ENCODE measurements at places on chromosomes 4 and X.

GRCh38 chr4:7186516-7187167, 5.7 kb upstream of the SORCS2 start:
- no peak for DNase-seq

DNA sequence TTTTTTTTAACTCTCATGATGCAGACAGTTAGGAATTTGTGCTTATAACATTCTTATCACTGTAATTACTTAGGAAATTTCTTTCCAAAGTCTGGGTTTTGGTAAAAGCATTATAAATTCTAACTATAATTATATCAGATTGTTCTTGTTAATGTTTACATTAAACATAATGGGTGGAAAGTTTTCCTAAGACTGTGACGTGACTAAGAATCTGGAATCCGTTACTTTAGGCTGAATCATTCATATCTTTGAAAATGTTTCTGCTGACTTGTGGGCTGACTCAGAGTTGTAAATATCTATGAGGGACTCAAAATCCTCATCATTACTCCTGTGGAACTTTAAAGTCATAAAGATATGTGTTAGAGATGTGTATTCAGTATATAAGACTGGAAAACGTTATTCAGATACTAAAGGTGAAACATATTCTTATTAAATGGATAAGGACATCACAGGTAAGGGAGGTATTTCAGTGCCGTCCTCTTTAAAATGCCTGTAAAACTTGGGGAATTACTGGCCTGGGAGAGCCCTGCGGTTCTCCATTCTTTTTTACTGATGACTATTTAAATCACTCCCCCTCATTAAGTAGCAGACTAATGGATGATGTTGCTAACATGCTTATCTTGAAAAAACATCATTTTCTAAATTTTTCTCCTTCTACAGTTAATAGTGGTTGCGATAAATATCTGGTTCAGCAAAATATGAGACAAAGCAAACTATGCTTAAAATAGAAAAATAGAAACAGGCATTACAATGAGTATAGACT, 159.0 kb downstream of the DCLK2 start:
- peak; percentile 80 for DNase-seq

DNA sequence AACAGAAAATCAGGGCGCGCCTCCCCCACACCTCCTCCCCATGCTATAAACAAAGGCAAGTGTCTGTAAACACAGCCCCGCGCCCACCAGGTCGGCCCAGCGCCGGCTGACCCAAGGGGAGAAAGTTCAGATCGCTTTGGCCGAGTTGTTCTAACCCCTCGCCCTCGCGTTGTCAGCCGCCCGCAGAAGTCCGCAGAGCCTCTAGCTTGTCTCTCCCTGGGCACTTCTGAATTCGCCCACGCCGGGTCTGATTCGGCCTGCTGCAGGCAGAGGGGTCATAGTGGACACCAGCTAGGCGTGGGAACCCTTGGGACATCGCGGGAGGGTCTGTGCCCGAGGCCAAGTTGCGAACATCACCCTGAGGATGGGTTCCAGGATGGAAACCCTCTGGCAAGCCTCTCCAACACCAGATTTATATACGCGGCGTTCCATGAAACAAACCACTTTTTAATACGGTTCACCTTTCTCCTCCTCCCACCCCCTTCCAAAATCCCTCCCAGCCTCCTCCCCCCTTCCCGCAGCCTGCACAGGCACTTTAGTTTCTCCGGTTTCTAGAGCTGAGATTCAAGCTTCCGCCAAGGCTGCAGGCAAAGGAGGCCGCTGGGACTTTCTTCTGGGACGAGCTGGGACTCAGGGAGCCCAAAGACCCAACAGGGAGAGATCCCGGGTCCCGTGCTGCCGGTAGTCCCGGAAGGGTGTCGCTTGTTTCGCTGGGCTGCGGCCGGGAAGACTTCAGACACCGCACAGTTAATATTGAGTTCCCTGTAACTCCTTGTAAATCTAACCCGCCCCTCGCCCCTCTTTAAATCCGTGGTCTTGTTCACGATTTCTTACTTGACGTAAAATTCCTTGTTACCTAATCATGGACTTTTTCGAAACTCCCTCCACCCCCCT, 4.7 kb downstream of the HAND2 start:
- no peak for DNase-seq

GRCh38 chrX:111876646-111877045, 665 bp downstream of the TRPC5OS start:
- no peak for DNase-seq

- DNase-seq, result no peak
These were observed 906.5 kb downstream of the FAT4 start for GRCh38 chr4:126221282-126221681.

DNA sequence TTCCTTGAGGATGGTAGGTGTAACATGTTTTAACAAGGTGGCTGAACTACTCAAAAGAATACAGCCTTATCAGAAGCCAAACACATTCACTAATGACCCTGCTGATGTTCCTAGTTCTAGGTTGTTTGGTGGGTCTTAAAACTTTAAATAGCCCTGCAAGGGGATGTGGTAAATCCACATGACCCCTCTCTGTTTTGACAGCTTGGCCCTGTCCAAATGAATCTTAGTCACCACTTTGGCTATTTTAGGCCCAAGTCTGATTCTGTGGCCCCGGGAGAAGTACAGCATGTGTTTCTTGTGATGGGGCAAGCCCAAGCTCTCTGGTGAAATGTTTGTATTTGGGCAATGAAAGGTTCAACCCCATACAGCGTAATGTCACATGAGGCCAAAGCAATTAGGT, 54.5 kb upstream of the GPR34 start:
- no peak for DNase-seq

- no peak for DNase-seq
These were observed 370.3 kb upstream of the NOCT start for GRCh38 chr4:138645289-138645688.

DNA sequence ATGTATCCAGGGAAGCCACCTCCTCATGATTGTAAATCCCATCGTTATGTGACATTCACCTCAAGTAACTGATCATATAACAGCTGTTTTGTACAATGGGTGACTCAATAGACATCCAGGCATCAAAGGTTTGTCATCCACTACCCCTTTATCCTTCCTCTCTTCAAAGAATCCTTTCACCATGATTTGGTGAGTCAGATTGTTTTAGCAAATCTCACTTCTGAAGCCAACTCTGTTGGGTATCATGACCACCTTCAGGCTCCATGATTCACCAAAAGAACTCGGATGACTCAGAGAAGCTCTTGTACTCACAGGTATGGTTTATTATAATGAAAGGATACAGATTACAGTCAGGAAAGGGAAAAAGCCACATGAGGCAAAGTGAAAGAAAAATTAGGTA, 132.1 kb downstream of the PWWP3B start:
- no peak for DNase-seq

Measured in Panc1 (cell line).